ENCODE measurements at places on chromosomes 4 and X.
A peak's percentile ranks its signal among the peaks of the same experiment; 100 is the strongest.

DNA sequence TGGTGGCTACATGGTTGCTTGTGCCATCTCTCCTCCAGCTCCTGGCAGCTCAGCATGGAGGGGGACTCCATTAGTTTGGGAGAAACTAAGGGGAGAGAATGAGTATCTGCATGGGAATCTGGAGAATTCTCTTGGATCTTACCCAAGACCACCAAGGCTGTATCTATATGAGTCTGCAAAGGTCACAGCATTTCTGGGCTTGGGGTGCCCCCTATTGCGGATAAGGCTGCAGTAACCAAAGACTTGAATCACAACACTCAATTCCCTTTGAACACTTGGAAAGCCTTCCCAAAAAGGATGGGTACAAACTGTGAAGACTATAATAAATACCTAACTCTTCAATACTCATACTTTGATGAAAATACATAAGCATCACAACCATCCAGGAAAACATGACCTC lies 623.5 kb upstream of the NR3C2 start:
- no peak for DNase-seq

GRCh38 chr4:108804648-108805273 lies 41.9 kb upstream of the ETNPPL start:
- no peak for DNase-seq

DNA sequence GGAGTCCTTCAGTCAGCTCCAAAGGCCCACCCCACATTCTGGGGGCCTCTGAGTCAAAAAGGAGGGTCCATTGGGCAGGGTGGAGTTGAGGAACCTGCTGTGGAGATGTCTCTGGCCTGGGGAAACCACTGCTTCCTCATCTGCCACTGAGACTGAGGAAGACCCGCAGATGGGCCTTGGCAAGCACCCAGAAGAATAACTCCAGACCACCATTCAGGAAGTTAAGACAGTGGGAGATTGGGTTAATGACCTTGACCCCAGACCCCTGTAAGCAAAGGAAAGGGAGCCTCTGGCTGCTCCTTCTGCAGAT lies 8.1 kb upstream of the HSD17B10 start:
- no peak for DNase-seq

- DNase-seq, result no peak
Measured at GRCh38 chrX:44596277-44596676, 53.6 kb upstream of the FUNDC1 start.

DNA sequence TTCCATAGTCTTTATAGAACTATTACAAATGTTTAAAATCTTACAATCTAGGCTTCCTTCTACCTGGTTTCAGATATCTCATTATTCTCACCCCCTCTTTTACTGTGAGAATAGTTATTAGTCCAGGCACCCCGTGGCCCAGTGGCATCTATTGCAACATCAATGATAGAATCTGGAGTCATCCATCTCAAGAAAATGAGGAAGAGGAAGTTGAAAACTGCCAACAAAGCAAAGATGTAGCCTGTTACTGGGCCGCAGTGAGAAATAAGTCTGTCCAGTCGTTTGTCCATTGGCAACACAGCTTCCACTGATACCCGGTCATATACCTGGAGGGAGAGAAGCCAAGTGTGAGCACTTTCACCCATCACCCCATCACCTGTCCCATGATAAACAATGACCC lies 6.0 kb upstream of the ASB11 start:
- DNase-seq, result no peak

DNA sequence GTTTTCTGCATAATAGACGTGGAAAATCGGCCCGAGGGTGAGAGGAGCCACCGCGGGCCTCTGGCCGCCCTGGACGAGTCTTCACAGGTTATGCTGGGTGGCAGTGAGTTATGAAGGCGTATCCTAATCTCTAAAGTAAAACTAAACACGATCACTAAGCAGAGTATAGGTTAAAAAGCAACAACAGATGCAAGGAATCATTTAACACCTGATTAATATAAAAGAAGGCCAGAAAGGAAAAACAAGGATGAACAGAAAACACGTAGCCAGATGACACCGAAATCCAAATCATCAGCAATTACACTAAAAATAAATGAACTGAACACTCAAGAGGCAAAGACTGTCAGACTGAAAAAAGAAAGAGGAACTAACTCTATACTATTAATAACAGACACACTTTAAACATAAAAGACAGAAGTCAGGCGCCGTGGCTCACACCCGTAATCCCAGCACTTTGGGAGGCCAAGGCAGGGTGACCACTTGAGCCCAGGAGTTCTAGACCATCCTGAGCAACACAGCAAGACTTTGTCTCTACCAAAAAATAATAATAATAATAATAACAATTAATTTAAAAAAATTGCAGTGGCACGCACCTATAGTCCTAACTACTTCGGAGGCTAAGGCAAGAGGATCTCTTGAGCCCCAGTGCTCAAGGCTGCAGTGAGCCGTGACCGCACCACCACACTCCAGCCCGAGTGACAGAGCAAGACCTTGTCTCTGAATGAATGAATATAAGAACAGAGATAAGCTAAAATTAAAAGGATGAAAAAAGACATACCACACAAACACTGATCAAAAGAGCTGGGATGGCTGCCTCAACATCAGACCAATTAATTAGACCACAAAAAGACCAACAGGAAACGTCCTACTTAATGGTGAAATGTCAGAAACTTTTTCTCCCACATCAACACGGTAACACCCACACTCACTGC lies 30.0 kb downstream of the CTBP1 start:
- DNase-seq, result no peak

DNA sequence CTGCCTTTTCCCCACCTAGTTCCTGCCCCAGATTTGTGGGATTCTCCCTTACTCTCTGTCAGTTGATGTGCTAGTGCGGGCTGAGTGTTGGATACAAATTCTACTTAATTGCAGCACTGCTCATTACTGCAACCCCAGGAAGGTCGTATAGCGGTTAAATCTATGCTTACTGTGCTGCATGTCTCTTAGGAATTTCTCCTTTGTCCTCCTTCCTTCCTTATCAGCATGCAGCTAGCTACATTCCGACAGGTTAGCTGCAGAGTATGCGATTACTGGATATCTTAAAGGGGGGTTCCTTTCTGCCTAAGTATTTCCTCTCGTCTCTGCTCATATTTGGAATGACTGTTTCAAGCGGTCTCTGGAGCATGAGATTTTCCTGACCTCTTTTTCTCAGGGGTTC lies 662.8 kb downstream of the TLL1 start:
- DNase-seq, result no peak

DNA sequence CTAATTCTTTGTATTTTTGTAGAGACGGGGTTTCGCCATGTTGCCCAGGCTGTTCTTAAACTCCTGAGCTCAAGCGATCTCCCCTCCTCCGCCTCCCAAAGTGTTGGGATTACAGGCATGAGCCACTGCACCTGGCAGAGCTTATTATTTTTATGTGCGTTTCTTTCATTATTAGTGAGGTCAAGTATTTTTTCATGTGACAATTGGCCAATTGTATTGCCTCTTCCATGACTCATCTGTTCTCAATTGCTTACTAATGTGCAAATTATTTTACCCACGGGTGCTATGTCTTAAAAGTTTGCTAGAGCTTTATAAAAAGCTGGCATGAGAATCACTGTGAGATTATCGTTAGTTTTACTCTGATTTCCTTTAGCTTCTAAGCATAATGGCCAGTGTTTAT lies 13.0 kb upstream of the ARX start:
- DNase-seq, result no peak

GRCh38 chrX:96449896-96450295 lies 234.7 kb upstream of the DIAPH2 start:
- DNase-seq, result no peak

DNA sequence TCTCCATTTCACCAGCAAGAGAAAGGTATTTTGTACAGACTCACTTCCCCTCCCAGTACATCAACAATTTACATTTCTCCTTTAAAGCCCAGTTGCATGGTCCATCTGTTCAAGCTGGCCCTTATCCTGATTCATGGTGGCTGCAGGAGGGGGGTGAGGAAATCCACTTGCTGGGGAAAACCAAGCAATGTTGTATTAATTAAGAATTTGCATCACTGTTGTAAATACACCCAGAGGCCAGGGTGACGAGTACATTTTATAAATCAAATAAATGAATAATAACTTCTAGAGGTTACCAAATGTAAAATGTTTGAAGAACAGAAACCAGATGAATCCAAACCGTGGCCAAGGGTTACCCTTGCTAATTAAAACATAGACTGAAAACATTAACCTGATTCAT lies 395.9 kb upstream of the INTU start:
- no peak for DNase-seq

- DNase-seq, result no peak
Measured at GRCh38 chrX:138704596-138704995, 6.9 kb downstream of the FGF13 start.

- DNase-seq, result no peak
Measured at GRCh38 chr4:24607334-24607733, 23.0 kb upstream of the DHX15 start.

- DNase-seq, result no peak
Measured at GRCh38 chr4:179372242-179372641, 1930.0 kb upstream of the AGA start.

GRCh38 chr4:94256828-94257227 lies 49.2 kb downstream of the SMARCAD1 start:
- DNase-seq, result no peak

DNA sequence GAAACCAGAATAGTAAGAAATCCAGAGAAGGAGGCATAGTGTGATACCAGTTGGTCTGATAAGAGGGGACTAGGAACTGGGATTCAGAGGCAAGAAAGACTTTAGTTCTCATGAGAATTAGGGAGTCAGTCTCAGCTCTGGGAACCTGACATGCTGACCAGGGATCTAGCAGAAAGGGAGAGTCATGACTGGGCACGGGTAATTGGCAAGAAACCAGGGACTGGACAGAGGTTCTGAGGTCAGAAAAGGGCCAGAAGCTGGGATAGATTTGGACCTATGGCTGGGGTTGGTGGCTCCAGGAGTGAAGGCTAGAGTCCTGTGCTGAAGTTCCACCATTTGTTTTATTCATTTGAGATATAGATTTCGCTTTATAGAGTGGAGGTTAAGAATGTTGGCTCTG lies 110.2 kb upstream of the C1GALT1C1 start:
- no peak for DNase-seq

- no peak for DNase-seq
Measured at GRCh38 chr4:53060278-53060677, 198.2 kb downstream of the RASL11B start.

DNA sequence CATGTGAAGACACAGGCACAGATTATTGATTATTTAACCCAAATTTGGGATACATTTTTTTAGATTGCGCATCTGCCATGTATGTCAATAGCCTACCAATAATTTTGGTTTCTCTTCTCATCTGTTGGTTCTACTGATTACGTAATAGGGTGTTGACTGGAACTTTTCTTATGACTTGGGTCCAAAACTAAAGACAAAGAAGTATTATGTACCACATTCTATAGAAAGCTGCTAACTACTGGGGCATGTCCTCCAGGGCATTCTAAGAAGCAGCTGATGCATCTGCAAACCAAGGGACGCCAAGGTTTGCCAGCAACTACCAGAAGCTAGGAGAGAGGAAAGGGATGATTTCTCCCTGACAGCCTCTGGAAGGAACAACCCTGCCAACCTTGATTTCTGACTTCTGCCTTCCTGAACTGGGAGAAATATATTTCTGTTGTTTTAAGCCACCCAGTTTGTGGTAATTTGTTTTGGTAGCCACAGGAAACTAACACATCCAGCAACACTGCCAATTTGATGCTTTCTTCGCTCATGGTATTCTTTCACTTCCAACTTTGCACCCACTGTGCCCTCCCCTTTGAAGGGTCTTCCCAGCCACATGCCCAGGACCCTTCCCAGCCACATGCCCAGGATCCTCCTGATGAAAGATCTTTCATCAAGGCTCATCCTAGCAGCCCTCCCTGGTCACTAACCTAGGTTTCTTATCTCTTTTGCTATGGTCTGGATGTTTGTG lies 15.9 kb upstream of the TLR1 start:
- no peak for DNase-seq

DNA sequence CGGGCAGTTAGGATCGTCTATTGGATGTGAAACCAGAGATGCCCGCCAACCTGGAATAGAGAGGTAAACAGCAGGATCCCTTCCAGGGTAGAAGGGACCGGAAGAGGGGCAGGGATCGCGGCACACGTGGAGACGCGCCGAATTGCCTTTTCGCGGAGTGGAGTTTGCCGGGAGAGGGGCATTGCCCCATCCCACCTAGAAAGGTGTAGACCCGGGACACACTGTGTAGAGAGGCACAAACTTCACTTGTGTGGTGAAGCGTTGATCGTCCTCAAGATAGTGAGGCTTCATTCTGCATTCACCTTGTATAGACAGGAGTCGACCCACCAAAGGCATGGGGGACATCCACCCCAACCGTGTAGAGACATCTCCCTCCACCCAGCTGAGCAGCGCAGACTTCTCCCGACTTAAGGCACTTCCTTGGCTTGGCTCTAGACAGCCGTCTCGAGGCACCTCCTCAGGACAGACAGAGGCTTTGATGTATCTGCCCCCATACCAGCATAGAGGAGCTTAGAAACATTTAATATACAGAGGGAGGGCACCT lies 410 bp downstream of the GNL3L start:
- peak; percentile 0 for DNase-seq

GRCh38 chr4:92305148-92305877 lies 1.5 kb downstream of the GRID2 start:
- no peak for DNase-seq

DNA sequence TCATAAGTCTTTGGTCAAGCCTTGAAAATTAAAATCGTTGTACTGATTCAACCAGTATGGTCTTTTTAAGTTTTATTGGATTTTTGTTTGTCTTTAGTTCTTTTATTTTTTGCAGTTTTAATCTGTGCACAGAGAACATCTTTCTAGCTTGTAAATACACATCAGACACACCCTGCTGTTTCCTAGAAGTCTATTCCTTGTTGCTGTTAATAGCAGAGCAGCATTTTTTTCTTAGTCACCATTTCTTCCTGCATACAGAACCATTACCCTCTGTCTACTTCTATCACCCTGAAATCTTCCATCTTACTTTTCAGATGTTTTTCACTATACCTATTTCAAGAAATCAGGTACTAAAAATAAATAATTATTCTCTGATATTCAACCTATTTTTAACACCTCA lies 375.4 kb downstream of the GRID2 start:
- no peak for DNase-seq

GRCh38 chr4:37649268-37649667 lies 36.9 kb downstream of the RELL1 start:
- DNase-seq, result no peak

DNA sequence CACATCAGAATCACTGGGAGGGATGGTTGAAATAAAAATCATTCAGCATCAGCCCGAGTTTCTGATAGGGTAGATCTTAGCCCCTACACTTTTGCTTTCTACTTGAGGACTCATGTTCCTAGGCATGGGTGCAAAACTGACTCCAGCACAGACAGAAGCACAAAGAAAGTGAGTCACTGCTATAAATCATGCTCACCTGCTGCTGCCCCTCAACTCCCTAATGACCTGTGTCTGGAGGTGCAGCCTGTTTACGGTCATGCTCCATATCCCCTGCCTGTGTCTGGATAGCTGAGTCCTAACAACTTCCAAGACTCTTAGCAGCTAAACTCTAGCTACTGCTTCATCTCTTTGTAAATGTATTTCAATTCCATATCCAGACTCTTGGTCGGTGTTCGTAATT lies 57.8 kb downstream of the ADGRA3 start:
- no peak for DNase-seq

DNA sequence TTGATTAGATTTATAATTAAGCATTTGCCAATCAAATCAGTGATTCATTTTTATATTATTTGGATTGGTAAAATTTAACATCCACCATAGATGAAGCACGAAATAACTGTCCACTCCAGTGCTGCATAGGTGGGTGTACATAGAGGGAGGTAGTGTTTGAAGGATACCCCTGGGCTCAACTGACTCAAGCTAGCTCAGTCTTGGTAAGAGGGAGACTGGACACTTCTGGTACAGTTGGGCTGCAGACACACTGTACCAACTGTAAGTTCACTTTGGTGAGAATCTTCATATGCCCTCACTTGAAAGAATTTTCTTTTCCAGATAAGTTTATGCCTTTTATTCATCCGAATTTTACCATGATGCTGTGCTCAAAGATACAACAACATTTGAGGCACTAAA lies 48.6 kb upstream of the UGT2B15 start:
- DNase-seq, result no peak
